ENCODE measurements at places on chromosomes 4 and X.

GRCh38 chr4:168509786-168510185 is 12.9 kb downstream of the PALLD start:
- peak; percentile 65 for DNase-seq

GRCh38 chr4:624705-625590 is at the start of gene PDE6B:
PDE6B (plus strand) TSS chr4:625573; CDS start chr4:625627, 54 bp downstream.
- DNase-seq, result no peak

DNA sequence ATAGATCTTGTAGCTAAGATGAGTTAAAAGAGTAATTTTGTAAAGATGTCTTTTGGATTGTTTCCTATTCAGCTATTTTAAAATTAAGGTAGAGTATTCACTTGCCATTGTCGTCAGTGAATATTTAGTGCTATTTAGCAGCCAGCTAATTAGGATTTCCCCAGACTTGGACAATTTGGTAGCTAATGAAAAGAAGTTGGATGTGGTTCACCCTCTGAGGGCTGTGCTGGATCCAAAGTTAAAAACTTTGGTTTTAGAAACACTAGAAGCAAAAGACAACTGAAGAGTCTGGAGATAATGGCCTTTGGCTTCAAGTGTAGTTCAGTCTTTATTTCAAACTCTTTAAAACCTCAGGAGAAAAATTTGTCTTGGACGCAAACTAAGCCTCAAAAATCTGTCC is 41.3 kb downstream of the ATG4A start:
- DNase-seq, result no peak

DNA sequence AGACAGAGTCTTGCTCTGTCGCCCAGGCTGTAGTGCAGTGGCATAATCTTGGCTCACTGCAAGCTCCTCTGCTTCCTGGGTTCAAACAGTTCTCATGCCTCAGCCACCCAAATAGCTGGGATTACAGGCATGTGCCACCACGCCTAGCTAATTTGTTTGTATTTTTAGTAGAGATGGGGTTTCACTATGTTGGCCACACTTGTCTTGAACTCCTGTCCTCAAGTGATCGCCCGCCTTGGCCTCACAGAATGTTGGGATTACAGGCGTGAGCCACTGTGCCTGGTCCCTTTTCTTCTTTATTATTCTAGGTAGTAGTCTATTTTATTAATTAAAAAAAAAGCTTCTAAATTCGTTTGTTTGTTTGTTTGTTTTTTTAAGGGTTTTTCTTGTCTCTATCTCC is 59.1 kb downstream of the SLAIN2 start:
- no peak for DNase-seq

GRCh38 chr4:1495416-1496115 is 89.3 kb upstream of the NKX1-1 start:
- no peak for DNase-seq

DNA sequence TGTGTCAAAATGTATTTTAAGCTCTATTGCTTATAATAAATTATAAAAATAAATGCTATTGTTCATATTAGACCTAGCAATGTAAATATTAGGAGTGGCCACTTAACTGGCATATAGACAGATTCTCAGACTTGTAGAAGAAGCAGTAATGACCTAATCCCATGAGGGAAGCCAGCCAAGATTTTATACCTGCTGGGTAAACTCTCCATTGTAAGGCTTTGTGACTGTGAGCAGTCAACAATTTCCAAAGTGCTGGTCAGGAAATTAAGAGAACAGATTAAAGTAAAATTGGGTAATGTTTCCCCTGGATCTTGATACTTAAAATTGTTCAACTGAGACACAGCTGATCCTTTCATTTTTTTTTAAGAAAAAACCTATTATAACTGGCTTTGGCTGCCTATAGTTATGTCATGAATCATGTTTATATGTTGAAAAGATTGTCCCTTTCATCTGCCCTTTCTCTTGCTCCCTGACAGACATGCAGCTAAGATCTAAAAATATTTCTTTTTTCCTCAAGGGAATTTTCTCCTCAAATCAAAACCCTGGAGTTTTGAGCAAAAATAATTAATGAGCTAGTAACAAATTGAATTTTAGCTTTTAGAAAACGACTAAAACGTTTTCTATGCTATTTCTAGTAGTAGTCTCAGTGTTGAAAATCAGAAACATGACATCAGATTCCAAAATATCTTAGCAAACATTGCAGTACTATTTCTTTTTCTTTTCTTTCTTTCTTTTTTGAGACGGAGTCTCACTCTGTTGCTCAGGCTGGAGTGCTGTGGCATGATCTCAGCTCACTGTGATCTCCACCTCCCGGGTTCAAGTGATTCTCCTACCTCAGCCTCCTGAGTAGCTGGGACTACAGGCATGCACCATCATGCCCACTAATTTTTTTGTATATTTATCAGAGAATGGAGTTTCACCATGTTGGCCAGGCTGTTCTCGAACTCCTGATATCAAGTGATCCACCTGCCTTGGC is 77.9 kb downstream of the ADGRL3 start:
- no peak for DNase-seq

DNA sequence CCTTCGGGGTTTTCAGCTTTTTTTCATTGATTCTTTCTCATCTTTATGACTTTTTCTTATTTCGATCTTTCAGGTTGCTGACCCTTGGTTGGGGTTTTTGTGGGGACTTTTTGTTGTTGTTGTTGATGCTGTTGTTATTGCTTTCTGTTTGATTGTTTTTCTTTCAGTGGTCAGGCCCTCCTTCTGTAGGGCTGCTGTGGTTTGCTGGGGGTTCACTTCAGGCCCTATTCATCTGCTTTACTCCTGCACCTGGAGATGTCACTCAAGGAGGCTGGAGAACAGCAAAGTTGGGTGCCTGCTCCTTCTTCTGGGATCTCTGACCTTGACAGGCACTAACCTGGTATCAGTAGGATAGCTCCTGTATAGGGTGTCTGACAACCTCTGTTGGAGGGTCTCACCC is 39.9 kb upstream of the PCDH18 start:
- no peak for DNase-seq

- DNase-seq, result no peak
Observed at GRCh38 chr4:41375561-41375960, 118.8 kb downstream of the UCHL1 start.

- DNase-seq, result no peak
Observed at GRCh38 chr4:142202404-142203332, 566.3 kb downstream of the IL15 start.

- no peak for DNase-seq
Observed at GRCh38 chr4:174005422-174005821, 278.0 kb downstream of the FBXO8 start.

- no peak for DNase-seq
Observed at GRCh38 chr4:142861351-142861750, 15.2 kb upstream of the INPP4B start.

GRCh38 chrX:154542723-154543424 is 3.8 kb downstream of the G6PD start:
- DNase-seq, result no peak

GRCh38 chrX:39361736-39362135 is 560.5 kb downstream of the MID1IP1 start:
- no peak for DNase-seq

DNA sequence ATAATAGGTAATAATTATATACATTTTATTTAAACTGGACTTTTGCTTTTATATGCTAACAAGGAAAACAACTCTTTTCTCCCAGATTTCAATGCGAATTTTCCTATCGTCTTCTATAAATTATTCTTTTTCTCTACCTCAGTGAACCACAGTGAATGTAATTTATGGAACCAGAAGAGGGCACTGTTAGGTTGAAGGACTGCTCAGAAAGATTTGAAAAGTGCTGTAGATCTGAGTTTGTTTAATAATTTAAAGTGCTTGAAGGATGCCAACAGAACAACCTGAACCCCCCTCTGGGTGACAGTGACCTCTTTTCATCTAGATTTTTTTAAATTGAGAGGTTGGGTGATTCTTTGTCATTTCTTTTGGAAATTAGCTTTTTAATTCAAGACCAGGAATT is 54.9 kb downstream of the PHOX2B start:
- no peak for DNase-seq

DNA sequence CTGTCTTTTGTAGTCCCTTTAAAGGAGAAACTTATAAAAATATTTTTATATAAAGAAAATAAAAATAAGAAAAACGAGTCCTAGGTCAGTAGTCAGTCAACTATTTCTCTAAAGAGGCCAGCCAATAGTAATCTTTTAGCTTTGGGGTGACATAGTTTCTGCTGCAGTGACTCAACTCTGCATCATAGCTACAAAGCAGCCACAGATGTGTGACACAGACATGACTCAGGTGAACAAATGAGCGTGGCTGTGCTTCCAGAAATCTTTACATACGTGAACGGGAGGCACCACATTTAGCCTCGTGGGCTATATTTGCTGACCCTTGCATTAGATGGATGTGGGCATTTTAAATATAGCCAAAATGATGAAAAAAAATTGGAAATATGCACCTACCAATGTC is 1862.5 kb upstream of the TENM3 start:
- DNase-seq, result no peak

GRCh38 chr4:68264875-68265565 is 19.5 kb upstream of the TMPRSS11B start:
- no peak for DNase-seq

DNA sequence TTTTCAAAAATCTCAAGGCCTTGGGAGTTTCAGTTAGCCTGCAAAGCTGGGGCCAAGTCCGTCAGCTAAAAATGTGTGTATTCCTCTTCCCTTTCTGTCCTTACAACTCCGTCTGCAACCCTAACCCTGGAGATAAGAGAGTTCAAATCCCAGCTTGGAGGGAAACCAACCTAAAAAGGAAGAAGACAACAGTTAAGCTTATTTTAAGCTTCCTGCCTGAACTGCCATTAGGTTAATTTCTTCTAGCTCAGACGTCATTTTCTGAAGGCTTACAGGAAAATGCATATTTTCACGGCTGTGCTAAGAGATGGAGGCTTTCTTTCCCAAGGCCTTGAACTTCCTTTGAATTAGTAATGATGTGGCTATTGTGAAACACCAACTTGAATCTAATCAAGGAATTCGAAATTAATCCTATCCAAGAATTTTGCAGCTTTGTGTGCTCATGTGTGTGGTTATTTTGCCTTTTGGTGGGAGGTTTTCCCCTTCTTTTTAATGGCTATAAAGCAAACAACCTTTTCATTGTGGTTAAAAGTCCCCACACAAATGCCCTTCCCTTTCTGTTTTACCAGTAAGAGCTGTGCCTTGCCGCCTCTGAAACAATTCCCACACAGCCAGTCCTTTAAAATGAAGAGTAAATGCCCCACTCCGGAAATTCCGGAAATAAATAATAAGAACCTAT is 103.5 kb downstream of the IRF2 start:
- DNase-seq, result no peak
